ENCODE measurements at places on chromosomes 4 and X.

- no peak for DNase-seq
Measured at GRCh38 chrX:20056704-20057103, 60.0 kb downstream of the MAP7D2 start.

DNA sequence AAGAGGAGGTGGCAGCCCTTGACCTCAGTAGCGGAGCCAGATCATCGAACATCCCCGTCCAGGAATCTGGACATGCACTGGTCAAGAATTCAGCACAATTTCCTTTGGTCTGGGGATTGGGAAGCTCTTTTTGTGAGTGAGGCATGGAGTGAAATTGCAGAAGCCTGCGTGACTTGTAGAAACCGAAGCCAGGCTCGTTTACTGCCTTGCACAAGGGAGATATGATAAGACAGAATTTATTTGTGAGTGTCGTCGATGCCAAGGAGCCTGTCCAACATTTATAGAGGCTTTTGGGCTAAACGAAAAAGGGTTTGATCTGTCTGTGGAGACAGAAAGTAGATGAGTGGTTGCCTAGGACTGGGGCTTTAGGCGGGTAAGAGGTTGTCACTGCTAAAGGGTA lies 50.6 kb downstream of the TBL1X start:
- no peak for DNase-seq

DNA sequence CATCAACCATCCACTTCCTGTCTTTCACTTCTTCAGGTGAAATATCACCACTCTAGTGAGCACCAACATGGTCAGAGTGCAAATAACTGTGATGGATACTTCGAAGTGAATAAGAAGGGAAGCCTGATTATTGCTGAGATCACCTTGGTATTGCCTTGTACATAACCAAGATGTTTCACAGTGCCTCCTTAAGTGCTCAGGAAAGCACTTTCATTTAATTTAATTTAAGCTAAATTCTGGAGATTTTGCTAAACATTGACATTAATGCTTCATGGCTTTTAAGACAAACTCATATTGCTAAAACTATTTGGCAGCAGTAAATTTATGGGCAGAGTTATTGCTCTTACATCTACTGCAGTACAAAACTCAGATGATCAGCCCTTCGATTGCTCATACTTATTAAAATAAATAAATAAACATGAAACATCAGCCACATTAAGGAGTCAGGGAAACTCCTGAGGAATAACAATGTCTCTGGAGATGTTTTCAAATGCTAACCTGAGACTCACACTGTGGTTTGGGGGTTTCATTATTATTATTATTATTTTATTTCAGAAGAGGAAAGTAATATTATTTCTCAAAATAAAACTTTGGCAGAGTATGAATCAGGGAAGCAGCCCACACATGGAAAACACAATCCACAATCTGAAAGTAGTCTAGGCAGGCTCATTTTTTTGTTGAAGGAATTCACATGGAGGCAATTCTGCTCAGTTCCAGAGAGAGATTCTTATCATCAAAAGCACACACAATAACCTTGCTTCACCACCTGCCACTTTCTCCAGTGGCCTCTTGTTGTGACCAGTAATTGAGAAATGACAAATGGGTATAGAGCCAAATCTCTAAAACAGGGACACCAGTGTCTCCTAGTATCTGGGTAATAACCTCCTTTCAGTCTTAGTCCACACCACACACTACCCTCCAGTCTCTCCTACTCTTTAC lies 344.2 kb downstream of the MAPK10 start:
- DNase-seq: no peak

- DNase-seq: no peak
Measured at GRCh38 chr4:122824616-122825015, 2.0 kb upstream of the FGF2 start.

GRCh38 chr4:120281581-120281980 lies 214.9 kb upstream of the MAD2L1 start:
- DNase-seq: no peak

Measured in activated effector memory CD4-positive, alpha-beta T cell treated with Interleukin-2 at 50 U/mL for 16 hours (primary cell).